Activated CD8-positive, alpha-beta memory T cell treated with anti-CD3 and anti-CD28 coated beads for 1 hour (primary cell): ENCODE measurements at places on chromosomes 2 and 18.

DNA sequence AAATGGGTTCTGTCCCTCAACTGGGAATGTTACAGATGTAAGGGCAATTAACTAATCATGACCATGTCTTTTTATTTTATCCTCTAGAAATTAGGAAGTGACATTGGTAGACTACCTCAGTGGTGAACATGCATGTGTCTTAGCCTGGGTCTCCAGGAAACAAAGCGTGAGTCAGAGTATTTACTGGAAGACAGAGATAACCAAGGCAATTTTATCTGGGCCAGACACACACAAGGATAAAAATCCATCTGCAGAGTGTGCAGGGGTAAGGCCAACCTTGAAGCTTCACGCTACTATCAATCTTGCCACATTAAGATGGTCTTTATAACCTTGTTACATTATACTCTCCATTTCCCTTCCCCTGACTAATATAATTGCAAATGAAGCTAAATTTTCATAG, 487.5 kb downstream of the SUCLG1 start:
- DNase-seq: no peak

GRCh38 chr2:71658771-71659170, 205.4 kb downstream of the DYSF start:
- no peak for DNase-seq

- DNase-seq: no peak
Measured at GRCh38 chr2:30561349-30561748, 114.3 kb downstream of the LCLAT1 start.

GRCh38 chr2:229195346-229195947, 75.6 kb downstream of the PID1 start:
- no peak for DNase-seq

- DNase-seq: no peak
Measured at GRCh38 chr2:180505203-180505602, 475.2 kb upstream of the UBE2E3 start.

GRCh38 chr2:71940695-71941094, 207.0 kb downstream of the CYP26B1 start:
- DNase-seq: no peak

- DNase-seq: no peak
Measured at GRCh38 chr2:216849987-216850386, 9.9 kb downstream of the TNP1 start.

- no peak for DNase-seq
Measured at GRCh38 chr18:50099725-50100407, 95.1 kb downstream of the MYO5B start.

- DNase-seq: no peak
Measured at GRCh38 chr2:134178138-134178877, 75.6 kb upstream of the MGAT5 start.

DNA sequence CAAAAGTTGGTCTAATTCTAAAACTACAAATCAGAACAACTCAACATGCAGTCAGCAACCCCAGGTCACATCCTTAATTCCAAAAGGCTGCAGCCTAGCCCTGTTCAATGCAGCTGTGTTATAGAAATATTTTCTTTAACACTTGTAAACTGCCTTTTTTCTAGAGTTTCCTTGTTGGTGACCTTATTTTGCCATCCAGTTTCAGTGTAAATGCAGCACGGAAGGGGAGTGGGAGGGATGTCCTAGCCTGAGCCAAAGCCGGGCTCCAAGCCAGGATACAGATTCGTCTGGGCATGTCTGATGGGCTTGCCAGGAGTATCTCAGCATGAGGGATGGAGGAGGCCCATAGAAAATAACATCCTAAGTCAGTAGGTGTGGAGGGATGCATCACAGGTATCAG, 17.7 kb upstream of the SP3 start:
- no peak for DNase-seq

DNA sequence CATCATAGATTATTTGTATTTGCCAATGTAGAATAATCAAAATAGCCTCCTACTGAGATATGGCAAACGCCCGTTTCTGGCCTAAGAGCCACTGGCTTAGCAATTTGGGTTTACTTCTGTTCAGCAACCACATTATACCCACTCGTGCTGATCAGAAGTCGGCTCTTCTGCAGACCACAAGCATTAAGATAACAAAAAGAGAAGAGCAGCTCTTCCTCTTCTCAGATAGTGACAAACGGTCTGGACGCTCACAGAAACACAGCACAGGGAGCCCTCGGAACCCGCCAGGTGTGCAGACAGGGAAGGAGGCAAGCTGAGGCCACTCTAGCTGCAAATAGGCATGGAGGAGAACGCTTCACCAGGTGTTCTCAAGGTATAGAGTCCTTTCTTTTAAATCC, 164.0 kb downstream of the HDAC4 start:
- DNase-seq: no peak

DNA sequence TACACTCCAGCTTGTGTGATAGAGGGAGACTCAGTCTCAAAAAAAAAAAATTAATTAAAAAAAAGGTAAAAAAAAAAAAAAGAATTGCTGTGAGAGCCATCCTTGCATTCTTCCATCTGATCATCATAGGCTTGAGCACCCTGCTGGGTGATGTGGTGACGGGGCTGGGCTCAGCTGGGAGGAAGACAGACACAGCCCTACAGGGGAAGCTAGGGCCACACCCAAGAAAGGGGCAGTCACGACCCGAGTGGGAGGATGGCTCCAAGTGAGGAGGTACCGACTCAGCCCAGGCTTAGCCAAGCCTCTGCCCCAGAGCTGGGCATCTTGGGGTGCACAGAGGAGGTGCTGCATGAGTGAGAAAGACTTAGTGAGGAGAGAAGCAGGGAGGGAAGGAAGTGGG, 165.5 kb downstream of the SH3RF3 start:
- no peak for DNase-seq

GRCh38 chr18:45554389-45554737, 60.9 kb upstream of the SLC14A2 start:
- DNase-seq: no peak

DNA sequence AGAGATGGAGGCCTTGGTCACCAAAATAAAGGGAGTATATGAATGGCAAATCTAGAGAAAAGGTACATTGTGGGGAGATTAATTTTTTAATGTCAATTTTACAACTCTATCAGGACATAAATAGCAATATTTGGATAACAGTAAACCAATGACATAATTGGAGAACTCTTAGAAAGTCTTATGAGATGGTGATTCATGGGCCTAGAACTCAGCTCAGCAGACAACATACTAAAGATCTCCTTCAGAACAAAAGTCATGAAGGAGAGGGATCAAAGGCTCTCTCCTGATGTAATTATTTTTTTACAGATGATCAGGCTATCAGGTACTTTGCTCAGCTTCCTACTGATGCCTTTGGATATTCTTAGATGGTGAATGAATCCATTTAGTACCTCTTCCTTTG, 90.0 kb downstream of the CRACDL start:
- no peak for DNase-seq

DNA sequence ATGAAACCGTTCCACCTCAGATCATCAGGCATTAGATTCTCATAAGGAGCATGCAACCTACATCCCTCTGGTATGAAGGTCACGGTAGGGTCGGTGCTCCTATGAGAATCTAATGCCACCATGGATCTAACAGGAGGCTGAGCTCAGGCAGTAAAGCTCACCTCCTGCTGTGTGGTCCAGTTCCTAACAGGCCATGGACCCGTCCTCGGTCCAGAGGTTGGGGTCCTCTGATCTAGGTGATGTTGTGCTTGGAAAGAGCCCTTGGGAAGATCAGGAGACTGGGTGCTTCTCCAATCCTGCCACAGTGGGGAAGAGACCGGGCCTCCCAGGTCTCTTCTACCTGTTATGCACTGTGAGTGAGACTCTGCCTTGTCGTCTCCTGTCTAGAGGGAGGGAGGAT, 104.6 kb downstream of the ACKR3 start:
- DNase-seq: no peak

DNA sequence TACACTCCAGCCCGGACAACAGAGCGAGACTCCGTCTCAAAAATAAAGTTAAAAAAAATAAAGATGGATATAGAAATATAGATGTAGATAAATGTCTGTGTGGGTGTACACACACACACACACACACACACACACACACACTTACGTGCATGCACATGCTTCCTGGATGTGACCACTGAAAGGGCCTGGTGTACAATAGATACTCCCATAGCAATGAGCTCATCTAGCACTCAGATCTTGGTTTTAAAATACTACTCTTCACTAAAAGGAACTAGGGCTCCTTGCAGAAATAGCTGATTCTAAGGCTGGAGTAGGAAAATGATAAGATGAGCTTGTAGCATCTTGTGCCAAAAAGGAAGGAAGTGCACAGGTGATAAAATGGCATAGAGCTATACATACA, 39.1 kb downstream of the ROCK2 start:
- no peak for DNase-seq

- DNase-seq: no peak
Measured at GRCh38 chr18:523561-523960, 23.1 kb upstream of the COLEC12 start.

DNA sequence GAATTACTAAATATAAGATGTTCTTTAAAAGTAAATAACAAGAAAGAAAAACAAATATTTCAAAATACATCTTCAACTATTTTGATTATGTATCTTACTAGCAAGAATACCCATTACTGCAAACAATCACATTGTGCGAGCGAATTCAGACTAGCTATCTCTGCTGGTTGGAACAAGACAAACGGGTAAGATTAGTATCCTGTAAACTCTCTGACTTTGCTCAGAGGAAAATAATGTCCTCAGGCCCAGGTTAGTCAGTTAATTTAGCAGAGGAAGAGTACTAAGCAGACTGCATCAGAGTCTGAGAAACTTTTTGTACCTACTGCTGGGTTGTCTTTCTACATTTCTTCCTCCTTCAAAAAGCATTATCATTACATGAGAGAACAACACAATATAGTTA, 50.4 kb upstream of the MCM6 start:
- no peak for DNase-seq

GRCh38 chr2:30670453-30670852, 136.8 kb downstream of the CAPN13 start:
- no peak for DNase-seq

- no peak for DNase-seq
Measured at GRCh38 chr18:23049698-23050373, 85.4 kb upstream of the CABLES1 start.

DNA sequence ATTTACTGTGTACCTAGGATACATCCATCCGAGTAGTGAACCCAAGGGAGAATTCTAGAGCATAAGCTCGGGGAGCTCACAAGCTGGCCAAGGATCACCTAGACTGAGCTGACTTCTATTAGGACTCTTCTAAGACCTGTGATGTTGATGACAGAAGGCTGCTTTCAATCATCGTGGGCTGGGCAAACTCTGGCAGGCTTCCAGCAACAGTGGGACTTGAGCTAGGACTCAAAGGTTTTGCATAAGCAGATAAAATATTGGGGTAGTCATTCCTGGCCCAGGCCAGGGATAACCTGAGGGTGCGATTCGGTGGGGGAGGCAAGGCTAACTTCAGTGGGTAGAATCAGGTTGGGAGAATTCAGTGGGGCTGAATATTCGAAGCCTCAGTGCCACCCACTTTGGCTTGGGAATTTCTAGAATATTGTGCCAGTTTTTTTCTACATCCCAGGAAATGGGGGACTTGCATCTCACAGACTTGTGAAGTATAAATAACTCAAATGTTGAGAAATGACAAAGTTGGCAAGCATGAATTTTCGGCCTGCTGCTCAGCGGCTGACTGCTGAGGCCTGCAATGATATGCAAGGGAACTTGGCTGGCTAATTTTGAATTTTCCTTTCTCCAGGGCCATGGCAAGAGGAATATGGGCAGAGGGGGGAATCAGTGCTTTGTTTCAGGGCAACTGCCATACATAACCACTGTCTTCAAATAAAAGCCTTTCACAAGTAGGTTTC, 274.3 kb downstream of the PRKCE start:
- DNase-seq: no peak

DNA sequence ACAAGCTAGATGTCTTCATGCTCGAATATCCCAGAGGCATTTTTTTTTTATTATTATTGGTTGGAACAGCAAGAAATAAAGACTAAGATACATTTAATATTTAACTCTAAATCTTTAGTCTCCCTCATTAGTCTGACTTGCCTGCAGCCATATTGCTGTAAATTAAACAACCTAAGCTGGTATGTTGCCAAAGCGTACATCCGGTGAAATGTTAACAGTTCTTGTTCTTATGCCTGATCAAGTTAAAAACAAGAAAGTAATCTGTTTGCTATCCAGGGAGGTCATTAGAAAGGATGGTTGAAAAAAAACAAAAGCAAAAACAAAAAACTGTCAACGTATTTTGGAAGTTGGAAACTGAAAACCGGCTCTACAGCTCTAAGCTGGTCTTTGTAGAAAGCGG, 125.9 kb upstream of the NABP1 start:
- DNase-seq: no peak

DNA sequence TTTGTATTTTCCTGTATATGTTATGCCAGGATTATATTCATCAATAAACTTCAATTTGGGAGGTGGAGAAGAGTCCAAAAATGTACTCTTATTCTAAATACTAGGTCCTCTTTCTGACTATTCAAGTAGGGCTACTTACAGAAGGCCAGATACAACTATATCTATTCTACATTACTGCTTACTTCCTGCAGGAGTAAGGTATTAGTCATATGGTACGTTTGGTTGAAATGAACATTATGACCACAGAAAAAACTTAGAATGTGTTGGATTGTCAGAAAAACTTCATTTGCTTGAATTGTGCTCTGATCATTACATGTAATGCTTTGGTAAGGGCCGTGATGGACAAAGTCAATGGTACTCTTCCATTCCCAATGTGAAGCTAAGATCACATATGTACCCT, 35.0 kb downstream of the STAT4 start:
- no peak for DNase-seq

GRCh38 chr18:58177004-58177717, 133.1 kb downstream of the NEDD4L start:
- no peak for DNase-seq
